Activated CD8-positive, alpha-beta memory T cell treated with anti-CD3 and anti-CD28 coated beads, Interleukin-2, amount 10 ng/mL, durations not matched to agents 7 days and 5 days (primary cell): ENCODE measurements at places on chromosomes 12 and 14. TPM values are rescaled to one million over a fixed set of nuclear protein-coding genes. Genes with fewer than 3 reads are reported as not detected.

- no peak for DNase-seq
Observed at GRCh38 chr14:72736308-72736707, 157.6 kb downstream of the DPF3 start.

PMEL gene
- total RNA-seq, result 0.37 TPM

GRCh38 chr12:116639765-116640164, 80.6 kb downstream of the MAP1LC3B2 start:
- DNase-seq, result no peak

GRCh38 chr12:105401198-105401597, 70.7 kb downstream of the C12orf75 start:
- no peak for DNase-seq

GRCh38 chr12:124736115-124737039, 127.3 kb downstream of the SCARB1 start:
- DNase-seq, result peak; percentile 53
